ENCODE measurements at places on chromosomes 1 and 21.

DNA sequence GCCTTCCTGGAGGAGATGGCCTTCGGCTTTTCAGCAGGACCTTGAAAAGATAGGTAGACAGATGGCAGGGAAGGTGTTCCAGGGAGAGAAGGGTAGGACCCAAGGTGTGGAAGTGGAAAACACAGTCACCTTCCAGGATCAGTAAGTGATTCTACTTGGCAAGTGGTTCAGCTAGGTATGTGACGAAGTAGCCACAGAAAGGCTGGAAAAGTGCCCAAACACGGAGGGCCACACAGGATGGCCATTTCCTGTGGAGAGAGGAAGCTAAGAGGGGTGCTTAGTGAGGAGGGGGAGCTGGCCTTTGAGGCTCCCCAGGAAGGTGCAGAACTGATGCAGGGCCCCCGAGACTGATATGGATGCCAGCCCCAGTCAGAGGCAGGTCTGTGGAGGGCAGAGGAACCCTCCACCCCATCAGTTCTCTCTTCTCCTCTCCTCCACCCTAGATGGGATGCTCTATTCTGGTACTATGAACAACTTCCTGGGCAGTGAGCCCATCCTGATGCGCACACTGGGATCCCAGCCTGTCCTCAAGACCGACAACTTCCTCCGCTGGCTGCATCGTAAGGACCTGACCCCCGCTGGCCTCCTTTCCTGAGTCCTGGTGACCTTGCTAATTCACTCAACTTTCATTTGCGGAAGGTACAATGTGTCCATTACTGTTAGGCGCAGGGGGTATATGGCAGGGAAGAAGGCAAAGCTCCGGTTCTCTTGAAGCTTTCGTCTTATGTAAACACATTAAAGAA is 6.8 kb downstream of the SEMA4A start:
- no peak for DNase-seq
- peaks cover 30% of the 10 kb centered on the region for H3K4me1 ChIP-seq
- no peaks in the 10 kb centered on the region for H3K36me3 ChIP-seq
- H3K27ac ChIP-seq: peak overlapping the region; percentile 68
- no peaks in the 10 kb centered on the region for H3K27me3 ChIP-seq

- DNase-seq: no peak
- no peak overlapping the region for H3K27ac ChIP-seq
- no peaks in the 10 kb centered on the region for H3K4me1 ChIP-seq
- H3K4me3 ChIP-seq: no peak overlapping the region
- no peaks in the 10 kb centered on the region for H3K36me3 ChIP-seq
- H3K27me3 ChIP-seq: peaks cover 29% of the 10 kb centered on the region
Observed at GRCh38 chr1:119366424-119366823, 2.2 kb upstream of the HAO2 start.

- DNase-seq: no peak
- H3K27me3 ChIP-seq: no peaks in the 10 kb centered on the region
- H3K36me3 ChIP-seq: no peaks in the 10 kb centered on the region
- no peaks in the 10 kb centered on the region for H3K4me1 ChIP-seq
- H3K27ac ChIP-seq: no peak overlapping the region
Observed at GRCh38 chr21:16842696-16843035, 670.2 kb upstream of the CXADR start.

- no peaks in the 10 kb centered on the region for H3K4me1 ChIP-seq
- no peak overlapping the region for H3K4me3 ChIP-seq
- H3K27me3 ChIP-seq: peaks cover 3% of the 10 kb centered on the region
- DNase-seq: no peak
- H3K36me3 ChIP-seq: no peaks in the 10 kb centered on the region
Observed at GRCh38 chr1:55695552-55695951, 480.4 kb upstream of the USP24 start.

DNA sequence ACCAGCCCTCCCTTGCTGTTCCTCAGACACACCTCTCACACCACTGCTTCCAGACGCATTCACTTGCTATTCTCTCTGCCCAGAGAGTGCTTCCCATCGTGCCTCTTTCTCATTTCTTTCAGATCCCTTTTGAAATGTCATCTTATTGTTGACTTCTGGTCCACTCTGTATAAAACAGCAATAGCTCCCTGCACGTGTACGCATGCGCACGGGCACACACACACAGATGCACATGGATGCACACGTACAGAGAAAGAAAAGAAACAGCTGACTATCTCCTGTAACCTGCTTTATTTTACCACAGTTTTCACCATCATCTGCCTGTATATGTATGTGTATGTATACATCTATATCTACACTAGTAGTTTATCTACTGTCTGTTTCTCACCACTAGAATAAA is 285.9 kb upstream of the NR5A2 start:
- DNase-seq: no peak
- no peak overlapping the region for H3K27ac ChIP-seq
- no peak overlapping the region for H3K4me3 ChIP-seq
- no peaks in the 10 kb centered on the region for H3K4me1 ChIP-seq
- H3K27me3 ChIP-seq: peaks cover 10% of the 10 kb centered on the region
- H3K36me3 ChIP-seq: no peaks in the 10 kb centered on the region

DNA sequence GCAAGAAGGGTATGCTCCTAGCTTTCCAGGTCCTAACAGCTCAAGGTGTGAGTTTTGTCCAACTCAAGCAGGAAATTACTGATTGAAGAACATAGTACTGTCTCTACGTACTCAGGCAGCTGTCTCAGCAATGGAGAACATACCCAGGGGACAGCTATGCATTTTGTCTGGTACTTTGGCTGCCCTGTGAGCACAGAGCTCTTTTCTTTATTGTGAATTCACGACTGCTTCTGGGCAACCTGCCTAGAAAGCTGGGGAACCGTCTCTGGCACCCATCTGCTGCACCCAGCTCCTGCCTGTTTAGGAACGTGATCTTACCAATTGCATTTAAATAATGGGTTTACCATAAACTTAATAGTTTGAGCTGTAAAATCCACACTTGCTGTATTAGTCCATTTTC is 258.1 kb downstream of the HHAT start:
- H3K4me1 ChIP-seq: peaks cover 4% of the 10 kb centered on the region
- H3K36me3 ChIP-seq: no peaks in the 10 kb centered on the region
- no peak overlapping the region for H3K27ac ChIP-seq

DNA sequence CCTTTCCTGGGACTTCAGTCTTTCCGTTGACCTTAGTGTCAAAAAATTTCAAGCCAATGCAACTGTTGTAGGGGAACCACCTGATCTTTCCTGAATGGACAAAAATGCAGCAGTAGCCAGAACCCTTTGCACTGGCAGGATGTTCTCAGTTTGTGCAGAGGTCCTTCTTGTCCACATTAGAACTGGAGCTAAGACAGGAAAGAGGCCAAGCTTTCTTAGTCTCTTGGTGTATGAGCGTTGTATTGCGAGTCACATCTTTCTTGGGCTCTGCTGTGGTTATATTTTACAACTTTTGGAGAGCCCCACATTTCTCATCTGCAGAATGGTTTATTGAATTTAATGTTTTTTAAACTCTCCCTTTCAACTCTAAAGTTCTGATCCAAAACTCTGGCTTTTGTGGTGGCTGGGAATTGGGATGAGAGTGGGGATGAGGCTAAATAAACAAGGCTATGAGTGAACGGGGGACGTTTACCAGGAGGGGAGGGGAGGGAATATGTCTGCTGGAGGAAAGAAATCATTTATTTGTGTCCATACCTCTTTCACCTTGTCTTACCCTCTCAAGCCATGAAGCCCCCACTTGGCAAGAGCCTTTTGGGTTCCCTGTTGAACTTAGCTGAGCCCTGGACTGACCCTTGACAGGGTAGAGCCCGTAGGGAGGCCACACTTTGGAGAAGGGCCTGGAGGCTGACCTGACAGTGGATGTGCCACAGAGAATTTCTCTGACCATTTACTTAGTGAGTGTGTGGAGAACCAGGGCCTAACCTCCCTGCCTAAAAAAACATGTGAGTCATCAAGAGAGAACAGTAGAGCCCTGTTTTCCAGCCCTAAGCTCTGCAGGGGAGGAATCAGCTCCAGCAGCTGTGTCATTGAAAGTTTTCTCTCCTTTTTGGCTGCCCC is 586 bp downstream of the CHI3L2 start:
- peak overlapping the region; percentile 66 for H3K4me3 ChIP-seq
- H3K36me3 ChIP-seq: no peaks in the 10 kb centered on the region
- peaks cover 53% of the 10 kb centered on the region for H3K4me1 ChIP-seq
- peak overlapping the region; percentile 90 for H3K27ac ChIP-seq
- no peak for DNase-seq

DNA sequence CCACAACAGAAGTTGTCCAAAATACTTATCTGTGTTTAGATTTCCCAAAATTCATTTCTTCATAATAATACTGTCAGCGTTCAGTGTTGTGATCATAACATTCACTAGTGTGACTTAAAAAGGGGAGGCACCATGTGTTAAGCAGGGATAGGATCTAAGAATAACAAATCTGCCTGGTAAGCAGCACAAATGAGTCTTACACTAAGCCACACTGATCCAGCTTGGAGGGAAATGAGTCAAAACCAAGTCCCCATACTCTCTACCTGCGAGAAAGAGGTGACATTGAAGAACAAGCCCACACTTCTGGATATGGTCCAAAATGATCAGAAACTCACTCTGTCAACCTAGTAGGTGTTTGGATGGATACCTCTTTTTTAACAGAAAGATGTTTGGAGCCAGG is 145.5 kb downstream of the CRB1 start:
- H3K4me3 ChIP-seq: no peak overlapping the region
- DNase-seq: no peak
- H3K4me1 ChIP-seq: no peaks in the 10 kb centered on the region
- no peak overlapping the region for H3K27ac ChIP-seq

- H3K27me3 ChIP-seq: no peaks in the 10 kb centered on the region
- peaks cover 47% of the 10 kb centered on the region for H3K4me1 ChIP-seq
- H3K27ac ChIP-seq: peak overlapping the region; percentile 31
- H3K36me3 ChIP-seq: peaks cover 7% of the 10 kb centered on the region
Observed at GRCh38 chr21:33940881-33941245, 25.3 kb upstream of the ATP5PO start.

GRCh38 chr1:151981178-151981525 is 12.5 kb downstream of the S100A10 start:
- no peak for DNase-seq
- H3K4me1 ChIP-seq: peaks cover 36% of the 10 kb centered on the region
- H3K27ac ChIP-seq: no peak overlapping the region
- H3K27me3 ChIP-seq: peaks cover 5% of the 10 kb centered on the region

DNA sequence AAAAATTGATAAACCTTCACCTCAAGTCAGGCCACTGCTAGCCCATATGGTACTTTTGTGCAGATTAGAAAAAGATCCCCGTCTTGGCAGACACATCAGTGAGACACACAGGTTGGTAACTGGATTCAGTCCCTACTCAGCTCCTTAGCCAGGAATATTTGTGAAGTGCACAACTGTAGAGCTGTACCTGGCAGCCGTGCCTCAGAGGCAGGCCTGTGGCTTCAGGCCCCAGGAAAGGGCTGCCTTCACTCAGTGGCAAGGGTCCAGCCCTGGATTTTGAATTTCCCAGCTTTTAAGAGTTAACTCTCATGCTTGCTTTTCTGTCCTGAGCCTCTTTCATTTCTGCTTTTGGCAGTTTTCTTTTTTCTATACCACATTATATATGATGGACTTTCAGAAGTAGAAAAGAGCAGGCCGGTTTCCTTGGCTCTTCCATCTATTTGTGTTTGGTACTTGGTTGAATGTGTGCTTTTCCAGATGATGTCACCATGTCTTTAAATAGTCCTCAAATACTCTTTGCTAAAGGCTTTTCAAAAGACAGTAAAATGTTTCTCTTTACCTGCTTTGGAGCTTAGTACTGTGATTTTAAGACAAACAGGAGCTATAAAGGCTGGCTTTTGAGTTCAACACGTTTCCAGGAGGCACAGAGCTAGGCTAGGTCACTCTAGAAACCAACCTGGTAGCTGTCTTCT is 186.6 kb downstream of the AK5 start:
- no peak for DNase-seq
- peaks cover 19% of the 10 kb centered on the region for H3K4me1 ChIP-seq
- no peaks in the 10 kb centered on the region for H3K36me3 ChIP-seq
- no peaks in the 10 kb centered on the region for H3K27me3 ChIP-seq
- H3K4me3 ChIP-seq: no peak overlapping the region
- H3K27ac ChIP-seq: no peak overlapping the region
